ENCODE measurements at places on chromosomes 6 and 20.

GRCh38 chr20:41011551-41012067, 17.0 kb upstream of the TOP1 start:
- no peak for DNase-seq

GRCh38 chr6:52356017-52356416, 5.9 kb upstream of the PAQR8 start:
- DNase-seq, result no peak

GRCh38 chr6:106829451-106829850, 145.1 kb downstream of the CD24 start:
- no peak for DNase-seq

DNA sequence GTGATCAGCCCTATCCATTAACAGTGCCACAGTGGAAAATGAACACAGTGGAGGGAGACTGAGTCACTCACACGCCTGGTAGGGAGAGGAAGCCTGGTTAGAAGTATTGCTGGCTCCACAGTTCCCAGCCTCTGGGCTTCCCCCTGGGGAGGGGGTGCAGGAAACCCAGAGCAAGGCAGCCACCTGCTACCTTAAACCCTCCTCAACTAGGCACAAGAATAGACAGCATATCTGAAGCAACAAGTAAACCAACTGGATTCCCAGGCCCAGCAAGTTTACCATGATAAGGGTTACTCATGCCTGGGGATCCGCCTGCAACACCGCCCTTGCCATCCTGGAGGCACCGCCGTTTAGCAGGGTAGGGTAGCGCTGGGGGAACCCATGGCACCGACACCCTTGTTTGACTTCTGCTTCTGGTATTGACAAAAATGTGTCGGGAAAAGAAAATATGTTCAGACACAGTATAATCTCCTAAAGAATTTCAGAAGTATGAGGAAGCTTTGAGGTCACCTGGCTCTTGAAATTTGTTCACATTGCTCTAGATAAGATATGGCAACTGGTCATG, 38.3 kb downstream of the SLC22A23 start:
- DNase-seq, result no peak

DNA sequence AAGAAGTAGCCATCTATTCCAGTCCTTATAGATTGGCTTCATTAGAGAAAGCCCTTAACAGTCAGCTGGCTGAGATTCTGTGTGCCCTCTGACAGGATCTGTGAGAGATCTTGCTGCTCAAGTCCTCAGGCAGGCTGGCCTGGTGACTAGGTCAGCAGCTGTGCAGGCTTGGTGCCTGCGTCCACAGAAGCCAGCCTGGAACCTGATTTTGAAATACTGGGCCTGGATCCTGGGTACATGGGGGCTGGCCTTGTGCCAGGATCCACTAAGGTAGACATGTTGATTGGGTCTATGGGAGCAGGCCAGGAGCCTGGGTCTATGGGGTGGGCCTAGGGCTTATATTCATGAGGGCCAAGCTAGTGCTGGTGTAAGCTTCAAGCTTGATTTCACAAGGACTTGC, 381.8 kb upstream of the MARCKS start:
- DNase-seq, result no peak

DNA sequence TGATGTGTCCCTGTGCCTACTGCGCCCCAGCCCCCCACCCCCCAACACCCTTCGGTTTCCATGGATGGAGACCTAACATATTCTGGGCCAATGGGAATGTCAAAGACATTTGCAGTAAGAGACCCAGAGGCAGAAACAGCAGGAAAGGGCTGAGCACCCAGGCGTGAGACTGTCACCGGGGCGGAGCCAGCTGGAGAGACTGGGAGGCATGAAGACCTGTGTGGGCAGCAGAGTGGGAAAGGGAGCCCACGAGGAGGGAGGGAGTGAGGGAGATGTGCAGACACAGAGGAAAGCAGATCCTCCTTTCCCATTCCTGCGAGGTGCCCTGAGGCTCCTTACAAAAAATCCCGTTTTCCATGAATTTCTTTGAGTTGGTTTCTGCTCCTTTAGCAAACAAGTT, 150.2 kb downstream of the FOXC1 start:
- no peak for DNase-seq

DNA sequence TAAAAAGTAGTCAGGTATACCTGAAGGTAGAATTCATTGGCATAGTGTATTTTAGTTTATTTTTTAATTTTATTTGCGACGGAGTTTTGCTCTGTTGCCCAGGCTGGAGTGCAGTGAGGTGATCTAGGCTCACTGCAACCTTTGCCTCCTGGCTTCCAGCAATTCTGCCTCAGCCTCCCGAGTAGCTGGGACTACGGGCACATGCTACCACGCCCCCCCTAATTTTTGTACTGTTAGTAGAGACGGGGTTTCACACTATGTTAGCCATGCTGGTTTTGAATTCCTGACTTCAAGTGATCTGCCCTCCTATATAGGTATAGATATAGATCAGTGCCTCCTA, 102.8 kb upstream of the PRSS16 start:
- no peak for DNase-seq
